ENCODE measurements at places on chromosomes 4 and X. TPM values are rescaled to one million over a fixed set of nuclear protein-coding genes. Genes with fewer than 3 reads are reported as not detected.

GRCh38 chr4:84673475-84674240, 90.7 kb downstream of the CDS1 start:
- no peak for DNase-seq

PPP4R3C gene
- not detected for total RNA-seq

MAGEA2B gene
- total RNA-seq: 16.7 TPM

- DNase-seq: peak; percentile 40
Measured at GRCh38 chrX:70452143-70452733, 7.6 kb downstream of the DLG3 start.

GRCh38 chr4:22573198-22573597, 57.3 kb upstream of the ADGRA3 start:
- peak; percentile 37 for DNase-seq

GRCh38 chrX:43685221-43685620, 29.1 kb downstream of the MAOA start:
- DNase-seq: no peak

GRCh38 chr4:69649629-69650028, 3.4 kb downstream of the UGT2A1 start:
- no peak for DNase-seq

- DNase-seq: no peak
Measured at GRCh38 chr4:185280608-185281007, 71.2 kb downstream of the SNX25 start.

GRCh38 chr4:169070071-169070894, 60.2 kb upstream of the CBR4 start:
- DNase-seq: peak; percentile 85

GRCh38 chrX:123927845-123928244, 33.7 kb upstream of the STAG2 start:
- no peak for DNase-seq

- peak; percentile 13 for DNase-seq
Measured at GRCh38 chr4:5863461-5864113, 29.3 kb downstream of the CRMP1 start.

HPGDS gene
- not detected for total RNA-seq

DNA sequence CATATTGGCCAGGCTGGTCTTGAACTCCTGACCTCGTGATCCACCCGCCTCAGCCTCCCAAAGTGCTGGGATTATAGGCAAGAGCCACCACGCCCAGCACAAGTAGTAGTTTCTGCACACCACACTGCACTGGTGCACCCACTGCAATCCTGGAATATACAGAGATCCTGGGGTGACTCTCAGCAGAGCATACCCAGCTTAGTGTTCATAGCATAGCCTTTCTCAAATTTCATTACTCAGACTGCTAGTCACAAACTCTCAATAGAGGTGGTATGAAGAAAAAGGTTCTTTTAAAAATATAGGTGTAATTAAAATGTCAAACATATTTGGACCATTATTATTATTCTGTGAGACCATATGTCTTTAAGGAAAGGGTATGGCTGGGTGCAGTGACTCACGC, 6.2 kb upstream of the ARHGAP10 start:
- DNase-seq: no peak

DNA sequence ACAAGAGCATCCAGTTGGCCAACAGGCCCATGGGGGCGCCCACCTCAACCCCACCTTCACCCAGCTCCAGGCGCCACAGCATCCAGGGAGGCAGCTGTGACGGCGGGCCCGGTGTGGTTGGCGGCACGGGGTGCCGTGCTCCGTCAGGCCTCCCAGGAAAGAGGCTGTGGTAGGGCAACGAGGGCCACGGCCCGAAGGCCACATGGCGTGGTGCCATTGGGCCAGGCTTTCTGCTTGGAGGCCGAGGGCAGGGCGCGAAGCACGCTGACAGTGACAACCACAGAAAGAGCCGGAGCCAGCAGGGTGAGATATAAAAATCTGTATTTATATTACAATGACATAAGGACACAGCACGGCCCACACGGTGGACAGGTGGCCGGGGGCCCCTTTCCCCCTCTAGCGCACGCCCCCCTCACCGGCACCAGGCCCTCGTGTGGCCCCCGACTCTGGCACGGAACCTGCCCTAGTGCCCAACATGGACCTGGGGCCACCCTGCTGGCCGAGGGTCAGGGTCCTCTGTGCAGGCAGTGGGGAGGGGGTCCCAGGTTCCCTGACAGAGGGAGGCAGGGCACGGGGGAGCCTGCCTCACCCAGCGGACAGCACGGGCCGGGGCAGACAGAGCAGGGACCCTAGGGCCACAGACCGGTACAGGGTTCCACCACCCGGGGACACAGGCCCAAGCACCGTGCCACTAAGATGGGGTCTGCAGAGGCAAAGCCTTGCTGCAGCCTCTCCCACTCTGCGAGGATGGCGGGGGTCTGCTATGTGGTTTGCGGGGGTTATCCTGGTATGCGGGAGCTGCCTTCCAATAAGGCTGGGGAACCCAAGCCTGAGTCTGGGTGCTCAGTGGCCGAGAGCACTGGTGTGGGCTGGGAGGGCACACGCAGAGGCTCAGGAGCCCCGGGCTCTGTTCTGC, 5.5 kb upstream of the HAUS3 start:
- DNase-seq: no peak
